A549 treated with ZK216348 at 1 μM for 4 hours (cell line): ENCODE measurements at places on chromosomes 12 and 14. TPM values are rescaled to one million over a fixed set of nuclear protein-coding genes. Genes with fewer than 3 reads are reported as not detected.

Gene GALNT16
- 1.9 to 4.0 TPM (median 3.3 TPM) in 5 replicates for total RNA-seq

Gene CRIP1
- 1,412 to 1,892 TPM (median 1,789 TPM) in 5 replicates for total RNA-seq

Gene MANSC1
- total RNA-seq: 3.6 to 4.3 TPM (median 3.7 TPM) in 5 replicates

Gene AMHR2
- 0.88 to 2.1 TPM (median 1.3 TPM) in 5 replicates for total RNA-seq

Gene POLR3B
- 4.7 to 6.8 TPM (median 5.6 TPM) in 5 replicates for total RNA-seq

Gene RAD9B
- total RNA-seq: 0.13 to 0.71 TPM (median 0.27 TPM) in 5 replicates

Gene REP15
- 0.45 to 0.64 TPM (median 0.55 TPM) in 4 of 5 replicates, not detected in the other for total RNA-seq

Gene HOXC4
- total RNA-seq: 1.7 to 3.9 TPM (median 3.8 TPM) in 5 replicates

Gene CLEC4C
- not detected in 5 replicates for total RNA-seq

Gene BLOC1S1
- 115 to 152 TPM (median 141 TPM) in 5 replicates for total RNA-seq

Gene ENDOU
- 0.18 TPM in 1 of 5 replicates, not detected in the others for total RNA-seq

Gene NR4A1
- total RNA-seq: 23.2 to 43.4 TPM (median 36.0 TPM) in 5 replicates

Gene SLC25A21
- 0.34 to 2.3 TPM (median 0.75 TPM) in 5 replicates for total RNA-seq

Gene G2E3
- total RNA-seq: 12.2 to 21.9 TPM (median 17.3 TPM) in 5 replicates

Gene ATP2B1
- total RNA-seq: 50.7 to 95.6 TPM (median 55.2 TPM) in 5 replicates

Gene CPNE6
- total RNA-seq: not detected in 5 replicates

Gene PTPN21
- 7.5 to 10.1 TPM (median 9.6 TPM) in 5 replicates for total RNA-seq

Gene SERPINA10
- not detected in 5 replicates for total RNA-seq

Gene SALL2
- 0.61 to 1.1 TPM (median 0.87 TPM) in 5 replicates for total RNA-seq
